GM23248 (cell line): ENCODE measurements at places on chromosomes 5 and 9.

GRCh38 chr9:83665580-83666200 lies 42.1 kb downstream of the UBQLN1 start:
- no peak for DNase-seq

GRCh38 chr9:17064558-17064957 lies 70.3 kb upstream of the CNTLN start:
- DNase-seq: no peak

GRCh38 chr5:31823472-31823871 lies 184.5 kb downstream of the PDZD2 start:
- DNase-seq: no peak

DNA sequence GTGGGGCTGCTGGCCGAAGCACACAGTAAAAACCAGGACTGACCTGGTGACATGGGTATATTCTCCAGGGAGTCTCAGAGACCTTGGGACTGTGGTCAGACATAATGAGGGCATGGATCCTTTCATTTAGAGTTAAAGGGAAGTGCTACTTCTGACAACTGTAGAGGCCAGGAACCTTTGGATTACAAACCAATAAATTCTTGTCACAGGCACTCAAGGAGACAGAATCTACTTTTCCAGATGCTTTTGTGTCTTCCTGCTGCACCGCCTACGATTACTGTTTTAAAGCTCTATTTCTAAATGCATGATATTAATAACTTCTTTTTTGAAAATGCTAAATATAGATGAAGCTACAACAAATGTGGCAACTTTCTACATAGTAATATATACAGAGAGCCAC lies 106.5 kb upstream of the LPAR1 start:
- no peak for DNase-seq

- peak; percentile 84 for DNase-seq
These were observed 2.0 kb downstream of the UBE2R2 start for GRCh38 chr9:33818847-33819500.

DNA sequence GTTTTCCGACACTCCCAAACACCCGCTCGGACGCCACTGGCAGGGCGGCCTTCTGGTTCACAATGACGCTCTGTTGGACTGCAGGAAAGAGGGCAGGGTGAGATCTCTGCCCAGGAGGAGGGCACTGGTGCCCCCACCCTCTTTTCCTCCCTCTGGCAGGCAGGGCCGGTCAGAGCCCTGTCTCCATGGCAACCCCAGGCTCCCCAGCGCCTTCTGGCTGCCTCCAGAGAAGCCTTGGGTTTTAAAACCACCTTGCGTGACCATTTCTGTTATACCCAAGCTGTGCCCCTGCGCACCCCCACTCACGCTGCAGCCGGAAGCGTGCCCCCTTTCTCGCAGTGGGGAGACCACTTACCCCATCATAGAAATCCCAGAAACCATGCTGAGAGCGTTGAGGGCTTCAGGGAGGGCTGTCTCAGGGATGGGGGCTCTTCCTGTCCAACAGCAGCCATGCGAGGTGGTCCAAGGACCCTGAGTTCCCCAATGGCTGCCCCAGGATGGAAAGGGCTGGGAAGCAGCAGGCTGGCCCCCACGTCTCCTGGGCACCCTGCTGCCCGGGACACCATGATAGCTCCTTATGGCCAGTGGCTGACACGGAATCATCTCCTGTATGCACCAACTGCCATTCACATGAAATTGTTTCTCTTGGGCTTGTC lies 7.3 kb downstream of the C9orf50 start:
- DNase-seq: no peak

GRCh38 chr5:15610216-15610615 lies 110.2 kb downstream of the FBXL7 start:
- DNase-seq: no peak

DNA sequence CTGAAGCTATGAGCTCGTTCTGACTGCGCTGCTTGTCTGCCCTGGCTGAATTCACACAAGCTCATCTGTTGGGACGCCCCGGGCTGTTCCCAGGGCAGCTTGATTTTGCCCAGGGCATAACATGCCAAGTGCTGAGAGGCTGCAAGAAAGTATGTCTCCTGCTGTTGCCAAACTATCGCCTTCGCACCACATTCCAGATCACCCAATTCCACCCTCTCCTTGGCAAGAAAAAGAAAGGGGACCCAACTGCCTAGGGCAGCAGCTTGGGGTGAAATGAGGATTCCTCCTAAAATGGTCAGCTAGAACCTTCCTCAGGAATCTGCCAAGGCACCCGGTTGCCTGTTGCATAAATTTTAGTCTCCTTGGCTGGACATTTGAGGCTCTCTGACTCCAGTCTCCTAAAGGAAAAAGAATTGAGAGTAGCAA lies 21.2 kb downstream of the COL15A1 start:
- DNase-seq: peak; percentile 28

GRCh38 chr9:76417394-76417793 lies 23.2 kb upstream of the RFK start:
- DNase-seq: no peak

DNA sequence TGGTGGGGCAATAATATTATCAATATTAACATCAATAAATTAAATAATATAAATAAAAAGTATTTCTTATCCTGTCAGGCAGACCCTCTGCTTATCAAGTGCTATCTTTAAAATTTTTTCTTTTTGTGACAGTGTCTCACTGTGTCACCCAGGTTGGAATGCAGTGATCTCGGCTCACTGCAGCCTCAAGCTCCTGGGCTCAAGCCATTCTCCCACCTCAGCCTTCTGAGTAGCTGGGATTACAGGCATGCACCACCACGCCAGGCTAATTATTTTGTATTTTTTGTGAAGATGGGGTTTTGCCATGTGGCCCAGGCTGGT lies 53.2 kb downstream of the NDST1 start:
- no peak for DNase-seq

DNA sequence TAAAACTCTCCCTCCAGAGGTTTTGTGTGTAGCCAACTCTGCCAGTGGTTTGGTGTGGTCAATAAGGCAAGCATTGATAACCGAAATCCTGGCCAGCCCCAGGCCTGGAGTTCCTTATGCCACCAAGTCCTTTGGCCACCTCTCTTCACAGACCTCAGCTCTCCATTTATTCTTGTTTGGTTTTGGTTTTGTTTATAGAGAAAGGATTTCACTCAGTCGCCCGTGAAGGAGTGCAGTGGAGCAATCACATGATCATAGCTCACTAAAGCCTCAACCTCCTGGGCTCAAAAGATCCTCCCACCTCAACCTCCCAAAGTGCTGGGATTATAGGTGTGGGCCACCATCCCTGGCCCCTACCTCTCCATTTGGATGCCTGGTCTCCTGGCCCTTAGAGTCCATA lies 55.4 kb upstream of the PPARGC1B start:
- DNase-seq: no peak

DNA sequence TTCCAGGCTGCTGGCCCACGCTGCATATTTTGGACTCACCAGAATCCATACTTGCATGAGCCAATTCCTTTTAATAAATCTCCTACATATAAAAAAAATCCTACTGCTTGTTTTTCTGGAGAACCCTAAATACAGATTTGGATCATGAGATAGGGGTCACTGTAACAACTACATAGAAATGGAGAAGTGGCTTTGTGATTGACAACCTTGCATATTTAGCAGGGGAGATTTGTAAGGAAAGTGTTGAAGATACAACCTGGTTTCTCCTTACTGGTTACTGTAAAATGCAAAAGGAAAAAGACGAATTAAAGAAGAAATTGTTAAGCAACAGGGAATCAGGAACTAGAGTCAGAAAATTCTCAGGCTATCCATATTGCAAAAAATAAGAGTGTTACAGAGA lies 74.8 kb downstream of the HABP4 start:
- DNase-seq: no peak

DNA sequence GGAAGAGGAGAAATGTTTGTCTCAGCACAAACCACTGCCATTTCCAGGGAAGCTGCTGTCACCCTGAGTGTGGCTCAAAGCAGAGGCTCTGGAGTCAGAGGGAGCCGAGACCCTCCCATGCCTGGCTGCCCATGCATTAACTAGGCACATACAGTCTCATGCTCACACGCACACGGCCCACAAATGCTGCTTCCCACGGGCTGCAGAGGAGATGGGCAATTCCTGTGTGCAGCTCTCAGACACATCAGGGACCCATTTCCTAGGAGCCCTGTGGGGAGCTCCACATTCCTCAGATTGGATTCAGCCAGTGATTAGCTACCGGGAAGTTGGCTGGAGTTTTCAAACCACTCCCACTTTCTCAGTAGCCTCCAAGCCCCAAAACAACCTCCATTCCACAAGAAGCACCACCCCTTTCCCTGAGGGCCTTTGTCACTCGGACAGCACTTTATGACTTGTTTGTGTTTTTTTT lies 9.1 kb upstream of the PTGES start:
- DNase-seq: peak; percentile 88

DNA sequence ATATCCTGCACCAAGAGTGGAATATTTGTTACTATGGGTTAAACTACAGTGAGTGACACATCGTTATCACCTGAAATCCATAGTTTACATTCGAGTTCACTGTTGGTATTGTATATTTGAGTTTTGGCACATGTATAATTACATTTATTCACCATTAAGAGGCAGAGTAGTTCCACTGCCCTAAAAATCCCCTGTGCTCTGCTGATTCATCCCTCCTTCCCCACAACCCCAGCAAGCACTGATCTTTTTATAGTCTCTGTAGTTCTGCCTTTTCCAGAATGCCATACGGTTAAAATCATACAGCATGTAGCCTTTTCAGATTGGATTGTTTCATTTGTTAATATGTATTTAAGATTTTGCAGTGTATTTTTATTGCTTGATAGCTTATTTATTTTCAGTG lies 495.2 kb downstream of the DIRAS2 start:
- DNase-seq: no peak

- peak; percentile 85 for DNase-seq
These were observed 12.1 kb downstream of the MELK start for GRCh38 chr9:36584620-36585460.

GRCh38 chr5:153476767-153477166 lies 13.7 kb upstream of the GRIA1 start:
- DNase-seq: peak; percentile 84

DNA sequence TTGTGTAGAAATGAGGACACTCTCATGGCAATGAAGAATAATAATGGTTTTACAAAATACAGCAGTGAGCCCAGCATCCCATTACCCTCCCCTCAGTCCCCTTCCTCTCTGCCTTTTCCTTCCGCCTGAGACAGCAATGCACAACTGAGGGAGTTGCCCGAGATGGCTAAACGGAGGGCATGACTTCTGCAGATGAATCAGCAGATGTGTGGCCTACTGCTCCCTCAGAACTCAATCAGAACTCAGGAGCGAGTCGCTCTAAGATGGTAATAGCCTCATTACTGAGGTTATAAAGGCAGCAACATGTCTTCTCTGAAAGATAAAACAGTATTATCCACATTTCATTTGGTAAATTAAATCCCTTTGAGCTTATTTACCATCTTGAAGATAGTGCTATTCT lies 326.6 kb downstream of the ENC1 start:
- peak; percentile 40 for DNase-seq

DNA sequence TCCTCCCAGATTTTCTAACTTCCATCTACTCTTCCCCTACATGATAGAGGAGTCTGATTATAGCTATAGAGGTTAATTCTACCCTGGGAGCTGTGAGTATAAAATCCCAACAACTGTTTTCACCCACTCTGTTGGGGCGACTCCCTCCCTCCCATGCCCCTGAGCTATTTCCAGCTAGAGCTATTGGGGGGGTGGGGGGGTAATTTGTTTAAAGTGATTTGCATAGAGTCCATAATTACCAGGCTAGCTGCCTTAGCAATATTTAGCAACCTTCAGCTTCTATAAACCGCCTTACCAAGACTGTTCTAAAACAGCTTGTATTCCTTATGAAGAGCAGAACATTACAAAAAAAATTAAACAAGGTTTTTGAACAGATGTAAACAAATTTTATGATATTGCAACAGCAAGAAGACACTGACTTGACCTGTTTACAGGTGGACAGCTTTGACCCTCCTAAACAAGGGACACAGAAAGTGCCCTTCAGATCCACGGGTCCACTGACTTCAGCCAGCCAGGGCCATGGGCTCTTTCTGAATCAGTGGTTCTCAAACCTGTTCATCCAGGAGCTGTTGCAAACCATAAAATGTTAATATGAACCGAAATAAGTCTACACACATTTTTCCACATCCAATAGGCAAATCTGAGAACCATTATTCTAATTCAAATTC lies 98.2 kb downstream of the OTULIN start:
- no peak for DNase-seq

DNA sequence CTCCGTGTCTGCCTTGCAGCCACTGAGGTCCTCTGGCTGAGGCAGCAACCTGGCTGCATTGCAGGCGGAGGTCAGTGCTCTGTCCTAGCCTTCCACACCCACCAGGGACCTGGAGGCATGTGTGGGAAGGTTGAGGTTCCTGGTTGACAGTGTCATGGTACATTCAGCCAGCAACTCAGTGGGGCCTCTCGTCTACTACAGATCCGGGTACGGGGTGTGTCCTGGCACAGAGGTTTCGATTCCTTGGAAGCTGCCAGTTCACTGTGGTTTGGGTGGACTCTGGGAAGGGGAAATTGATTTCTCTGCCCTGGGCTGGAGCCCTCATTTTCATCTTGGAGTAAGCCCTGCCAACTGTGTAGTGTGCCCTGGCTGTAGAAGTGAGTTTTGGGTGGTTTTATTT lies 45.1 kb downstream of the PDE8B start:
- no peak for DNase-seq

DNA sequence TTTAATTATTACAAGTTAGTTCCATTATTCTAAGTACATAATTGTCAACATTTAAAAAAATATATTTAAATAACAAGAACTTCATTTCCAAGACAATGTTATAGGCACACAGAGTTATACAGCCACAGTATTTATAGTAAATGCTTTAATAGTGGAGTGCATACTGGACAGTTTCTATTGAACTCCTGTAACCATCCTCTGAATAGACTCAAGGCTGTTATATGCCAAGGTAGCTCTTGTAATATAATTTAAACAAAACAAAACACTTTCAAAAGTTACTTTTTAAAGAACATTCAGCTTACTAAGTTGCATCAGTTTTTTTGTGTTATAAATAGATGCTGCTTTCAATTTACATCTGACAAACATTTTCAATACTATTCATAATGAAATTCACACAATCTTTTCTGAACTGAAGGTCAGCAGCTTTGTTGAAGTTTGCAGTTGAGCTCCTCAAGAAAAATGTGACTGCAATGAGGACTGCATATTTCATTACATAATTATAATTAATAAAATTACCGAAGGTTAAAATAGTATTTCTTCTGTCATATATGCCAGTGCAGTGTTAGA lies 549.9 kb upstream of the CYLC2 start:
- DNase-seq: no peak

GRCh38 chr5:179409806-179410205 lies 64.5 kb upstream of the ADAMTS2 start:
- no peak for DNase-seq

- no peak for DNase-seq
These were observed 528.6 kb upstream of the CLINT1 start for GRCh38 chr5:158387499-158387898.
